SW480 (cell line): ENCODE measurements at places on chromosomes 16 and 17.

DNA sequence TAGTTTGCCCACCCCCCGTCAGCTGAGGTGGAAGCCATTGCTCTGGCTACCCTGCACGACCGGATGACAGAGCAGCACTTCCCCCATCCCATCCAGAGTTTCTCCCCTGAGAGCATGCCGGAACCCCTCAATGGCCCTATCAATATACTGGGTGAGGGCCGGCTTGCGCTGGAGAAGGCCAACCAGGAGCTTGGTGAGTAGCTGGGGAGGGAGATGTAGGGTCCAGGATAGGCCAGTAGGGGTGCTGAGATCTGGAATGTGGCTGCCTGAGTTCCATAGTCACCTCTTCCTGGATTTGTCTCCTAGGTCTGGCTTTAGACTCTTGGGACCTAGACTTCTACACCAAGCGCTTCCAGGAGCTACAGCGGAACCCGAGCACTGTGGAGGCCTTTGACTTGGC is 6.4 kb downstream of the PFAS start:
- no peak for DNase-seq

GRCh38 chr17:60825351-60825750 is 147.7 kb downstream of the BCAS3 start:
- no peak for DNase-seq

DNA sequence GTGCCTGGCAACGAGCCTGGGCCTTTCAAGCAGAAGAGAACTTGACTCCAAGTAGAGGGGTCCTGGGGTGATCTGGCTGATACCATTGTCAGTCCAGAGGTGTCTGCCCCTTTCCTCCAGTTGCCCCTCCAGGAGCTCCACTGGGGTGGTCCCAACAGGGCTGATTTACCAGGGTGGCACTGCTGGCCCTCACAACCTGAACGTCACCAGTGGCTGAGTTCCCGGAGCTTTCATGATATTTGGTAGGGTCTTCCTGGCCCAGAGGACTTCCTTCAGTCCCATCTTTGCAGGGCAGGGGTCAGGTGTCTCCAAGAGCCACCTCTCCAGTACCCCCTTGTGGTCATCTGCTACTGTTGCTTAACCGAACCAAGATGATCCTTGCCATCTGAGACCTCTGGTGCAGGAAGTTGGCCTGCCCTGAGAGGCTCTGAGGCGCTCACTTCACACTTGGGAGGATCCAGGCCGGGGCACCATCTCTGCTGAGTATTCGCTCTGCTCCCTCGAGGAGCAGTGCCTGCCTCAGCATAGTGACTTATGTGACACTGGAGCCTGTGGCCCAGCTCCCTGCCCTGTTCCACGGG is 3.5 kb downstream of the LIMD2 start:
- no peak for DNase-seq

- DNase-seq: no peak
Measured at GRCh38 chr17:63454915-63455314, 8.8 kb upstream of the CYB561 start.

- peak; percentile 41 for DNase-seq
Measured at GRCh38 chr17:79294459-79295071, 219.9 kb downstream of the ENGASE start.

DNA sequence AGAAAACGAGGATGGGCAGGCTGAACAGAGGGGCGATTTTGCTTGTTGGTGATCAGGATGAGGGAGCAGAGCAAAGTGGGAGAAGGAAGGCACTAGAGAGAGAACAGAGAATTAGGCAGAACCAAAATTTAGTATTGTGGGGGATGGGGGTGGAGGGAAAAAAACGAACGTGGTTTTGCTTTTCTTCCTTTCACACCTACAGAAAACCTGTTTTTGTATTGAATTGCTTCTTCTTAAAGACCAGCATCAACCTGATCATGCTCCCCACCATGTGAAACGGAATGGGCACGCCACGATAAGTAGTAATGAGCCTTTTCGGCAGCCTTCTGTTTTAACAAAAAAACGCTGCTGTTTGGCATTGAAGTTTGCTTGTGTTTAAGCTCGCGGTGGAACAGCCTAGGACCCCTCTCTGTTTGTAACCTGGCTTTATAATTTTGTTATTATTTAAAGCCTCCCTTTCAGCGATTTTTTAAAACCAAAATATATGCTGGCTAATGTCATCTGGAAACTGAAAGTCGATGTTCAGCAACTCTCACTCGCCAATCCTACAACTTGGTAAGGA is 36.8 kb downstream of the ERCC4 start:
- no peak for DNase-seq
